NT2/D1 (cell line): ENCODE measurements at places on chromosomes 5 and 9.

- no peak for DNase-seq
Observed at GRCh38 chr5:78706381-78706780, 57.8 kb upstream of the LHFPL2 start.

- no peak for DNase-seq
Observed at GRCh38 chr5:173814053-173814452, 74.1 kb upstream of the CPEB4 start.

GRCh38 chr9:135357863-135358551 lies 121.6 kb upstream of the PPP1R26 start:
- no peak for DNase-seq

- DNase-seq: no peak
Observed at GRCh38 chr5:76764374-76764773, 48.4 kb downstream of the F2R start.

DNA sequence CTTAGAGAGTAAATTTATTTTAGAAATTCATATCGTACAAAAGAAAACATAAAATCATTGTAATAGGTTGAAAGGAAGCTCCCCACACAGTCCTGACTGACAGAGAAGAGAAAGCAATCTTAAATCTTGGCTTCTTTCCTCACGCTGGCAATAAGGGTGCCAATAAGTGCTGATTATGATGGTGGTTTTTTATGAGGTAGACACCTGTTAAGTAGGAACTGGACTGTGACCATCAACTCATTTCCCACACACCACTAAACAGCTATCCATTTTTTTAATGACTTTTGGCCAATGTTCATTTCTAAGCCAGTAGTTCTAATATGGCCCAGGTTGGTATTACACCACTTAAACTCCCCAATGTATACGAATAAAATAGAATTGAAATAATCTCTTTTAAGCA lies 893.5 kb upstream of the NUDT12 start:
- DNase-seq: no peak

GRCh38 chr5:159969966-159970365 lies 39.0 kb upstream of the TTC1 start:
- no peak for DNase-seq

GRCh38 chr5:80874162-80874561 lies 86.0 kb upstream of the RASGRF2 start:
- no peak for DNase-seq

GRCh38 chr5:143923634-143924266 lies 111.8 kb downstream of the HMHB1 start:
- no peak for DNase-seq

DNA sequence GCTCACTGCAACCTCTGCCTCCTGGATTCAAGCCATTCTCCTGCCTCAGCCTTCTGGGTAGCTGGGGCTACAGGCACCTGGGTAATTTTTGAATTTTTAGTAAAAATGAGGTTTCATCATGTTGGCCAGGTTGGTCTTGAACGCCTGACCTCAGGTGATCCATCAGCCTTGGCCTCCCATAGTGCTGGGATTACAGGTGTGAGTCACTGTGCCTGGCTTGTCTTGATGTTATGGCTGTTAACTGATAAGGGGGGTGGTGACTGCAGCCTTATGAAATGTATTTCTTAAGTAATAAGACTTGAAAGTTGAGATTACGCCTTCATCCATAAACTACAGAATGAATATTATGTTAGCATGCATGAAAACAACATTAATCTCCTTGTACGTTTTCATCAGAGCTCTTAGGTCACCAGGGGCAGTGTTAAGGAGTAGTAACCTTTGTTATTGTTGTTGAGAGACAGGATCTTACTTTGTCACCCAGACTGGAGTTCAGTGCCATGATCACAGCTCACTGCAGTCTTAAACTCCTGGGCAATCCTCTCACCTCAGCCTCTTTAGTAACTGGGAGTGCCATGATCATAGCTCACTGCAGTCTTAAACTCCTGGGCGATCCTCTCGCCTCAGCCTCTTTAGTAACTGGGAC lies 148.3 kb downstream of the ATP10B start:
- no peak for DNase-seq

GRCh38 chr5:103016167-103016566 lies 103.8 kb downstream of the GIN1 start:
- no peak for DNase-seq
